ENCODE measurements at places on chromosomes 16 and 17. TPM values are rescaled to one million over a fixed set of nuclear protein-coding genes. Genes with fewer than 3 reads are reported as not detected.

- H3K36me3 ChIP-seq: no peaks in the 10 kb centered on the region
- H3K4me1 ChIP-seq: peaks cover 12% of the 10 kb centered on the region
- DNase-seq: no peak
- peaks cover 6% of the 10 kb centered on the region for H3K27me3 ChIP-seq
- H3K27ac ChIP-seq: no peak overlapping the region
Observed at GRCh38 chr17:1273492-1274244, 3.4 kb downstream of the BHLHA9 start.

DNA sequence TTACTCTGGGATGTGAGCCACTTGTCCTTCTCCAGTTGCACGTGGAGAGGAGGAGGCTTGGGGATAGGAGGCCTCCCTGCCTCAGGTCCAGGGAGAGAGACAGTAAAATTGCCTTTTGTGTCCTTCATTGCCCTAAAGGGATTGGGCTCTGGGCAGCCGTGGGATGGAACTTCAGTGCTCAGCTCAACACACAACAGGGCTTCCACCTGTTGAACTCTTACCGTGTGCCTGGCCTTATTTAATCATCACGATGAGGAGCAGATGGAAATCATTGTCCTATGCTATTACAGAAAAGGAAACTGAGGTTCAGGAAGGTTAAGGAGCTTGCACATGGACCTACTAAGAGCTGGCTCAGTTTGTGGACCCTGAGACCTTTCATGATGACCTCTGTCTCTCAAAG, 92.4 kb upstream of the CDC42EP4 start:
- H3K4me1 ChIP-seq: no peaks in the 10 kb centered on the region
- no peak overlapping the region for H3K27ac ChIP-seq
- no peaks in the 10 kb centered on the region for H3K36me3 ChIP-seq
- H3K27me3 ChIP-seq: no peaks in the 10 kb centered on the region
- no peak for DNase-seq

GRCh38 chr17:48860034-48860433, 29.2 kb downstream of the CALCOCO2 start:
- no peak overlapping the region for H3K27ac ChIP-seq
- no peaks in the 10 kb centered on the region for H3K27me3 ChIP-seq
- peaks cover 11% of the 10 kb centered on the region for H3K36me3 ChIP-seq
- DNase-seq: no peak

- H3K36me3 ChIP-seq: peaks cover 5% of the 10 kb centered on the region
- peak overlapping the region; percentile 57 for H3K27ac ChIP-seq
- H3K4me1 ChIP-seq: peaks cover 14% of the 10 kb centered on the region
- H3K27me3 ChIP-seq: no peaks in the 10 kb centered on the region
- H3K4me3 ChIP-seq: peak overlapping the region; percentile 57
- no peak for DNase-seq
Observed at GRCh38 chr16:79012671-79013434, 587.7 kb downstream of the MAF start.

The SLC5A10 gene
- not detected for total RNA-seq
